ENCODE measurements at places on chromosomes 3 and 15.
A peak's percentile ranks its signal among the peaks of the same experiment; 100 is the strongest.

- DNase-seq: no peak
Observed at GRCh38 chr3:102018551-102018950, 169.2 kb downstream of the NFKBIZ start.

GRCh38 chr15:58762731-58763130 is 8.4 kb upstream of the MINDY2 start:
- DNase-seq: no peak

GRCh38 chr3:144564011-144564410 is 592.4 kb downstream of the DIPK2A start:
- no peak for DNase-seq

DNA sequence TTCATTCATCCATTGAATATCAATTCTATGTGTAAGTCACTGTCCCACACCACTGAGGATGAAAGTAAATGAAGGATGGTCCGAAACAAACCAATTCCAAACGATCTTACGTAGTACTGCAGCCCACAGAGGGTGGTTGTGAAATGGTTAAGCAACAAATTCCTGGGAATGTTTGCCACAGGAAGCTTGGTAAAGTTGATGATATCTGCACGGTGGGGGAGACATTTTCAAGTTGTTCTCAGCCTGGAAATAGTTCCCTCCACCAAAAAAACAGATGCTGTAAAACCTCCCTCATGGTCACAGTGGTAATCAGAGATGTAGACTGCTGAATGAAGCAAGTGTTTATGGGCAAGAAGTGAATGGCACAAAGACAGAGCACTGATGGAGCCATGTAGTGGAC is 35.9 kb upstream of the BNC1 start:
- DNase-seq: no peak

DNA sequence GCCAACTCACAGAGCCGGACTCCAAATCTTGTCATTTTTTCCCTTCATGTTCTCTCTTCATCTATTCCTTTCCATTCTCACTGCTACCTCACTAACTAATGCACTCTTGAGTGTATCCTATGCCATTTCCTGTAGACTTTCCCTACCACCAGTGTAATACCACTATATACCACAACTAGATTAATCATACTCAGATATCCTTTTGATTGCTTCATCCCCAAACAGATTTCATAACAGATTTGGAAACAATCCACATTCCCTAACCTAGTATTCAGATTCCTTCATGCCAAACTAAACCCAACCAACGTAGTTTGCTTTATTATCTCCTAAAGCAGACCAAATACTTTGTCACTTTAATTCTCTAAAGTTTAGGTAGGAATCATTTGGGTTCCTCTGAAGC is 2.6 kb upstream of the PLOD2 start:
- peak; percentile 72 for DNase-seq

DNA sequence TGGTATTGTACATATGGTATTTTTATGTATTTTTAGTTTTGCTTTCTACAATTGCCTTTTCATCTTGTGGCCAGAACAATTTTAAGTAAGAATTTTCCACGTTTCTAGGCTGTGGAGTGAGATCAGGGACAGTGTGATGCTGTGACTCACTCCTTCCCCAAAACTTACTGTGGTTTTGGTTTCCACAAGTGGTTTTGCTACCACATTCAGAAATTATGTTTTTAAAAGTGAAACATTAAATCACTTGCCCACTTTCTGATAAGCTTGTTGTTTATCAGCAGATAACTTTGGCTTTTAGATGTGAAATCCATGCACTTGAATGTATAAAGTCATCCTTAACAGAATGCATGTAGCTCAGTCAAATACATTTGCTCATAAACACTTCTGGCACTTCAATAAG is 192.2 kb upstream of the THRB start:
- peak; percentile 83 for DNase-seq

GRCh38 chr15:71549697-71550096 is 260.7 kb upstream of the NR2E3 start:
- DNase-seq: no peak

- peak; percentile 45 for DNase-seq
Observed at GRCh38 chr3:137110392-137110996, 152.7 kb downstream of the IL20RB start.

DNA sequence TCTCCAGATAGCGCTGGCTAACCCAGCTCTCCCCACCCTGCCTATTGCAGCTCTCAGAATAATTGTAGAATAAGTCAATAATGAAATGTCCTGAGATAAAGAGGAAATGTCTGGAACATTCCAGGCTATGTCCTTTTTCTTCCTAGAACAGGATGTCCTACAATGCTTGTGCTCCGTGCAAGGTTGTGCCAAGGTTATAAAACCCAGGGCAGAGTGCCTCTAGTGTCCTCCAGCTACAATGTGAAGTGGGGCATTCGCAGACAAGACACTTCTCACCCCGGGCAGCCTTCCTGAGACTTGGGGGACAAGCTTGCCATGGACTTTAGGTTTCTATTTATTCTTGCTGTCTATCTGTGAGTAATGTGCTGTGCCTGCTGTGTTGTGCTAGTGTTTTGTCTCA is 900.6 kb downstream of the TUSC7 start:
- no peak for DNase-seq
